ENCODE measurements at places on chromosomes 16 and 17.
A peak's percentile ranks its signal among the peaks of the same experiment; 100 is the strongest.

DNA sequence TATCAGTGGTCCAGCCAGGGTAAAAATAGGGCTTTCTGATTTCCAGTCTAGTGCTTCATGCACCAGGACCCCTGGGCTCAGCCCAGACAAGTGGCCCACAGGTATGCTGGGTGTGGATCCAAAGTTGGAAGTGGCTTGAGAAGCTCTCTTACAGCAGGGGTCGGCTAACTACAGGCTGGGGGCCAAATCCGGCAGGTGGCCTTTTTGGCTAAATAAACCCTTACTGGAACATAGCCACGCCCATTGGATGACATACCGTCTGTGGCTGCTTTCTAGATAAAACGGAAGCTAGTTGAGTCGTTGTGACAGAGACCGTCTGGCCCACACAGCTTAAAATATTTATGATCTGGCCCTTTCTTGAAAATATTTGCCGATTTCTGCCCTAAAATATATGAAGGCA lies 119.0 kb upstream of the CDC42EP4 start:
- no peaks in the 10 kb centered on the region for H3K27me3 ChIP-seq
- no peaks in the 10 kb centered on the region for H3K36me3 ChIP-seq
- H3K4me1 ChIP-seq = peaks cover 8% of the 10 kb centered on the region
- H3K27ac ChIP-seq = no peak overlapping the region

- H3K4me1 ChIP-seq = no peaks in the 10 kb centered on the region
- no peaks in the 10 kb centered on the region for H3K27me3 ChIP-seq
- no peaks in the 10 kb centered on the region for H3K36me3 ChIP-seq
- no peak overlapping the region for H3K4me3 ChIP-seq
- no peak overlapping the region for H3K27ac ChIP-seq
Observed at GRCh38 chr17:14701886-14702285, 401.0 kb downstream of the HS3ST3B1 start.

- H3K4me1 ChIP-seq = no peaks in the 10 kb centered on the region
- no peaks in the 10 kb centered on the region for H3K27me3 ChIP-seq
- no peak overlapping the region for H3K4me3 ChIP-seq
- DNase-seq = no peak
- no peak overlapping the region for H3K27ac ChIP-seq
Observed at GRCh38 chr16:52446080-52446479, 100.9 kb downstream of the TOX3 start.

DNA sequence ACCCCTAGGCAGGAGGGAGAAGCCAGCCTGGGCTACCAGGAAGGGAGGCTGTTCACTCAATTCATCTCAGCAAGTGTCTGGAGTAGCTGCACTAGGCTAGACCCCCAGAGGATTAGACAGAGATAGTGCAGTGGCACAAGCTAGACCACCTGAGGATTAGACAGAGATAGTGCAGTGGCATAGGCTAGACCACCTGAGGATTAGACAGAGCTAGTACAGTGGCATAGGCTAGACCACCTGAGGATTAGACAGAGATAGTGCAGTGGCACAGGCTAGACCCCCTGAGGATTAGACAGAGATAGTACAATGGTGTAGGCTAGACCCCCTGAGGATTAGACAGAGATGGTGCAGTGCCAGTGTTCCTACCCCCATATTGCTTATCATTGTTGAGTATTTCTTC lies 74.1 kb upstream of the SDK2 start:
- no peak for DNase-seq
- no peak overlapping the region for H3K27ac ChIP-seq
- no peaks in the 10 kb centered on the region for H3K36me3 ChIP-seq
- H3K4me3 ChIP-seq = no peak overlapping the region

GRCh38 chr16:72908362-72909167 lies 139.4 kb downstream of the ZFHX3 start:
- no peak for DNase-seq
- no peaks in the 10 kb centered on the region for H3K4me1 ChIP-seq
- no peak overlapping the region for H3K27ac ChIP-seq
- no peaks in the 10 kb centered on the region for H3K27me3 ChIP-seq
- no peak overlapping the region for H3K4me3 ChIP-seq

GRCh38 chr17:37413875-37414519 lies 7.3 kb downstream of the TADA2A start:
- no peak overlapping the region for H3K27ac ChIP-seq
- H3K27me3 ChIP-seq = no peaks in the 10 kb centered on the region
- DNase-seq = no peak
- peaks cover 42% of the 10 kb centered on the region for H3K36me3 ChIP-seq
- H3K4me3 ChIP-seq = no peak overlapping the region

DNA sequence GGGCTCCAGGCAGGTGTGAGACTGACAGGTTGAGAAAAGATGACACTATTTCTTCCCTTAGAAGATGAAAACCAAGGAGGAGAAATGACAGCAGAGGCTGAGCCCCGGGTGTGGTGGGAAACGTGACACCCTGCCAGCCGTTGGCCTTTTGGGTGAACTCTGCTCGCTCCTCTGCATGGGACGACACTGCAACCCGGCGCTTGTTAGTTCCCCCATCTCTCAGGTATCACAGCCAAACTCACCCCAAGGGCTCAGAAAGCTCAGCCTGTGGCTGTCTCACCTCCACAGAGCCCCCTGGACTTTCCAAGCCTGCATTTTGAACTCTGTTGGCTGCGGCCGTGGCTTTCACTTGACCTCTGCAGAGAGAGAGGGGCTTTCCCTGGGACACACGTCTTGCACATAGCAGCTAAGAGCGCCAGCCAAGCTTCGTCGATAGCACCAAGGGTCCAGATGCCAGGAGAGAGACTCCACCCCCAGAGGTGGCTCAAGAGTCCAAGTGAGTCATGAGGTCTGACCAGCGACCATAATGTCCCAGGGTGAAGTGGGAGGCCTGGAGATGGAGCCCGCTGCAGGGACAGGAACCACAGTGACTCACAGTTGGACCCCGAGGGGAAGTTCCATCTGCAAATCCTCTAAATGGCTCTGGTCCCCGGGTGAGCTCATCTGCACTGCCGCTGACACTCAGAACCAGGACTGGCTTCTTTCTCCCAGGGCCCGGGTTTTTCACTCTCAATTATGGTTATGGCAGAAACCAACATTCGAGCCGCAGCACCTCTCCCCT lies 301.9 kb downstream of the SOX9 start:
- peak; percentile 12 for DNase-seq
- no peak overlapping the region for H3K4me3 ChIP-seq
- H3K27me3 ChIP-seq = peaks cover 16% of the 10 kb centered on the region
- H3K4me1 ChIP-seq = peaks cover 4% of the 10 kb centered on the region

DNA sequence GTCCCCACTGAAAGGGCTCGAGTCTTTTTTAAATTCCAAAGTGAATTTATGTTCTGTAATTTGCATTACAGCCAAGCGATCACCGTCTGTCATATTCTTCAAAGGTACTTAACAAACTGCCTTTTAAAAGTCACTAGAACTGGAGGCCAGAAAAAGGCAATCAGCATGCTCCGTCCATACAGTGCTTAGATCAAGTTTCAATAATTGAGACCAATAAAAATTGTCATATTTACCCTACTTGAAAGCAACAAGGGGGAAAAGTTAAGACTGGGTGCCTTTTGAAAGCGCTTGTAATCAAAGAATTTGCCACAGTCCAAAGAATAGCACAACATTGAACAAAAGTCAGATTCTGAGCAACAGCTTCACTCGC lies 9.0 kb upstream of the ZFHX3 start:
- peak overlapping the region; percentile 90 for H3K4me3 ChIP-seq
- no peaks in the 10 kb centered on the region for H3K36me3 ChIP-seq
- DNase-seq = no peak

DNA sequence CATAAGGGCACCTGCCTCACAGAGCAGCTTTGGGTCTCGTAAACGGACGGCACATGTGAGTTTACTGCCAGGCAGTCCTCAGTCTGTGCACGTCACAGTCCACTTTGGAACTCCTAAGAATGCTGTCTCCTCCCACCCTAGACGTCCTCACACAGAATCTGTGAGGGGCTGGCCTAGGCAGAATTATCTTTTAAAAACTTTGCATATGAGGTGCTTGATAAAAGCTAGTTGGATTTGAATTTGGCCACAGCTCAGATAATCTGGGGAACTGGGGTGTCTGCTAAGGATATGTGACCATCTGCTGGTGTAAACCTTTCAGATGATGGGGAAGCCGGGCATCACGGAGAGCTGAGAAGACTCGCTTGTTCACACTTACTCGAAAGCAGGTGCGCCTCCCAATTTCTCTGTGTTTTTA lies 64.4 kb downstream of the METRNL start:
- H3K27me3 ChIP-seq = no peaks in the 10 kb centered on the region
- no peaks in the 10 kb centered on the region for H3K36me3 ChIP-seq
- no peak overlapping the region for H3K27ac ChIP-seq
- DNase-seq = no peak

- no peaks in the 10 kb centered on the region for H3K36me3 ChIP-seq
- peaks cover 2% of the 10 kb centered on the region for H3K4me1 ChIP-seq
- peaks cover 9% of the 10 kb centered on the region for H3K27me3 ChIP-seq
- no peak overlapping the region for H3K27ac ChIP-seq
Observed at GRCh38 chr17:10178506-10178991, 19.9 kb downstream of the GAS7 start.

DNA sequence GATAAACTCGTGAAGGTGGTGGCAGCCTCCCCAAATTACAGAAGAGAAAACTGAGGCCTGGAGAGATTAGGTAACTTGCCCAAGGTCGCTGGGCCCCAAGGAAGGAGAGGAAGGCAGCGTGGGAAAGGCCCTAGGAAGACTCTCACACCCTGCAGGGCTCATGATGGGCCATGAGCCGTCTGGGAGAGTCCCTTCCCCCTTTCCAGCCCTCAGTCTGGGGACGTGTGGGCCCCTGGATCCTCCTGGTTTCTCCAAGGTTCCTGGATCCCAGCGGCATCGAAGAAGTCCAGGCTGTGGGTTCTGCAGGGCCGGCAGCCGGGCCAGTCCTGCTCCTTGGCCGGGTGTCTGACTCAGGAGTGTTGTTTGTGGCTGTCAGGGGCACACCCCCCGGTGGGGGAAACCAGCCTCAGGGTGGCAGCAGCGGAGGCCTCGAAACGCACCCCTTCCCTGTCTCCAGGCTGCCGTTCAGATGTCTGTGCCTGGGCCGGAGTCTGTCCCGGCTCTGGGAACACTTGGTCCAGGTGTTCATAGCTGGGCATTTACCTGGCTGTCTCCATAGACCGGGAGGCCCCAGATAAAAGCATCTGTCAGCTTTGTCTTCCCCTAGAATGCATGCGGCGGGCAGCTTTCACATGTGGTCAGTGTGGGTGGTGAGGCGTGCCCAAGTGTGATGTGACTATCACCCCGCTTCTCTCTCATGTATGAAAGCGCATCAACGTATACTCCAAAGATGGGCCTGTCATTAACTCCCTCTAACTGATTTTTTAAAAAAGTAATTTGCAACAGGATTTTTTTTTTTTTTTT lies 3.7 kb upstream of the RAP1GAP2 start:
- H3K4me3 ChIP-seq = no peak overlapping the region
- H3K4me1 ChIP-seq = peaks cover 51% of the 10 kb centered on the region
- H3K27me3 ChIP-seq = peaks cover 99% of the 10 kb centered on the region
- H3K36me3 ChIP-seq = no peaks in the 10 kb centered on the region

GRCh38 chr17:35432176-35433074 lies at the start of gene SLFN12:
TSS of gene SLFN12 (minus strand) at chr17:35432500. CDS start at chr17:35423028, 9,472 bp downstream.
- no peaks in the 10 kb centered on the region for H3K27me3 ChIP-seq
- H3K4me1 ChIP-seq = peaks cover 52% of the 10 kb centered on the region
- H3K27ac ChIP-seq = peak within 1 kb of the TSS; percentile 89
- peak; percentile 36 for DNase-seq

DNA sequence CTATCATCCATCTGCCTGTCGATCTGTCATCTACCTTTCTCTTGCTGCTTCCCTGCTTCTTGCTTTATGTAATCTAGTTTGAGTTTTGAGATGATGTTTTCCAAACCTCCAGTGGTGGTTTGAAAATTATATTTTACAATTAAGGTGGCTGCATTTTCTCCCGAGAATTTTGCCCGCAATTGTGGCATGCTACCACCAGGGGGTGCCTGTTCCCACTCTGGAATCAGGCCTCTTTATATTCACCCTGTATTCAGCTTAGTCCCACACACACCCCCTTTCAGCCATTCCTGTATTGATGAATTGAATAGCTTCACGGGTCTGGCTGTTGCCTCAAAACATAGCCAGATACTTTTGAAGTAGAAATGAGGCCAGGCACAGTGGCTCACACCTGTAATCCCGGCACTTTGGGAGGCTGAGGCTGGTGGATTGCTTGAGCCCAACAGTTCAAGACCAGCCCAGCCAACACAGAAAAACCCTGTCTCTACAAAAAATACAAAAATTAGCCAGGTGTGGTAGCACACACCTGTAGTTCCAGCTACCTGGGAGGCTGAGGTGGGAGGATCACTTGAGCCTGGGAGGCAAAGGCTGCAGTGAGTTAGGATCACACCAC lies 3.2 kb downstream of the PRSS22 start:
- no peak overlapping the region for H3K4me3 ChIP-seq
- H3K4me1 ChIP-seq = peaks cover 5% of the 10 kb centered on the region
- peaks cover 23% of the 10 kb centered on the region for H3K27me3 ChIP-seq
- no peak overlapping the region for H3K27ac ChIP-seq

- no peak for DNase-seq
- H3K27me3 ChIP-seq = no peaks in the 10 kb centered on the region
- H3K36me3 ChIP-seq = peaks cover 7% of the 10 kb centered on the region
- no peak overlapping the region for H3K4me3 ChIP-seq
Observed at GRCh38 chr16:5557966-5558365, 460.4 kb upstream of the EEF2KMT start.

DNA sequence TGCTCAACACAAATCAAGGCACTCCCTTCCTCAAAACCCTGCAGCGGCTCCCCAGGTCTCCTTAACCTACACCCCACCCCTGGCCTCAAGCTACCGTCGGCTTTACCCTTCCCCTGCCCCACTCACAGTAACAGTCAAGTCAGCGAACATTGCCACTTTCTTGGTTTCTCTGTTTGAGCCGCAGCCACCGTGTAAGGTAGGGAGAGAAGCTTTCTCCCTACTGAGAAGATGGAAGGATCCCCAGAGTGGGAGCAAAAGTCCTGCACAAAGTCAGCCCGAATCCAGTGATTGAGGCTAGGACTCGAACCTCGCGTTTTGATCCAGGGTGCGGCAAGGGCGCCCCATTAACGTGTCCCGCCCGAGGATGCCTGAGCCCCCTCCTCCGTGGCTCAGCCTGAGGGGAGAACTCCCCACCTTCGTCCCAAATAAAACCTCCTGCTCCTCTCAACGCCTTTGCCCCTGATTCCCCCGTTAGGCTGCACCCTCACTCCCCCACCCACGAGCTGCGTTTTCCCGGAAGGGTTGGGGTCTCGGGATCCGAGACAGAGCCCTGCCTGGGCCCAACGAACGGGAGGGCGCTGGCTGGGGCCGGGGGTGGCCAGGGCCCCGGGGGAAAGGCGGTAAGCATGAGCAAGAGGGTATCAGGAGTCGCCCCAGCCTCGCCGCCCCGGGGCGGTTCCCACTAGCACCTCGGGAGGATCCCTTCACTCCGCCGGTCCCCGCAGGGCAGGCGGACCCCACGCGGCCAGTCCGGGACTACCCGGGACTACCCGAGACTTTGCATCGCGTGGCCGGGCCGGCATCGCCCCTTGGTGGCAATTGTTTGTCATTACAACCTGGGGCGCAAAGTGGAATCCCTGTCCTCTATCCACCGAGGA lies 9.9 kb upstream of the NAGS start:
- peaks cover 28% of the 10 kb centered on the region for H3K27me3 ChIP-seq
- peak; percentile 74 for DNase-seq
- no peak overlapping the region for H3K27ac ChIP-seq
- H3K4me1 ChIP-seq = peaks cover 1% of the 10 kb centered on the region
- no peak overlapping the region for H3K4me3 ChIP-seq

- peak overlapping the region; percentile 89 for H3K27ac ChIP-seq
- DNase-seq = peak; percentile 60
- H3K27me3 ChIP-seq = no peaks in the 10 kb centered on the region
Observed at GRCh38 chr16:57000271-57001025, 11.1 kb downstream of the NLRC5 start.

Data from activated naive CD8-positive, alpha-beta T cell treated with anti-CD3 and anti-CD28 coated beads for 36 hours (primary cell).